ENCODE measurements at places on chromosomes 12 and 14.

DNA sequence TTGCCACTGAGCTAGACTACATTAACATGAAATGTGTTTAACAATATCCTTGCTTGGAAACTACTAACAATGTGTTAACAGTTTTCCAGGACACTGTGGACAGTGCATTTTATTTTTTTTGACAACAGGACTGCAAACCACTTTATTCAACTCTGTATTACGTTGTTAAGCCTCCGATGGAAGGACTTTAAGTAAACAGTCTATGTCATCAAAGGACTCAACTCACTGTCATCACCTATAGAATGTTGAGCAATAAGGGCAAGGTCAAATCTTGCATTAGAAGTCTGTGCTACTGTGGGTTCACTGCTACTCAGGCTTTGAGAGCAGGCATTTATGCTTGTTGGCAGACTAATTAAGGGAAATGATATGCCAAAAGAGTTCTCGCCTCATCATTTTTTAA is 483.7 kb downstream of the FLRT2 start:
- peak; percentile 54 for DNase-seq

- no peak for DNase-seq
These were observed 169.9 kb upstream of the HIF1A start for GRCh38 chr14:61525293-61526011.

DNA sequence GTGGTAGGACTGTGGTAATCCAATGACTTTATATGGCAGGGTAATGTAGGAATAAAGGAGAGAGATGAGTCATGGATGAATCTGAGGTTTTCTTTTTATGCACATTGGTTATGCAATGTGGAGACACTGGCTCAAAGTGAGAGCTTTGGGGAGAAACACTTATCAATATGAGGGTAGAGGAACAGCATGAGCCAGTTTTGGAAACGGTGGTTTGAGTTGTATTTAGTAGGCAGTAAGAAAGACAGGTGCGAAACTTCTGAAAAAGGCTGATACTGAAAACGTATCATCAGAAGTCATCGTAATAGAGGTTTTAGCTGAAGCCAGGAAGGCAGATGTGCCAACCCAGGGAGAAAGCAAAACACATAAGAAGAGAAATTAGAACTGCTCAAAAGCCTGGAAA is 854.8 kb upstream of the SEL1L start:
- DNase-seq, result peak; percentile 2

DNA sequence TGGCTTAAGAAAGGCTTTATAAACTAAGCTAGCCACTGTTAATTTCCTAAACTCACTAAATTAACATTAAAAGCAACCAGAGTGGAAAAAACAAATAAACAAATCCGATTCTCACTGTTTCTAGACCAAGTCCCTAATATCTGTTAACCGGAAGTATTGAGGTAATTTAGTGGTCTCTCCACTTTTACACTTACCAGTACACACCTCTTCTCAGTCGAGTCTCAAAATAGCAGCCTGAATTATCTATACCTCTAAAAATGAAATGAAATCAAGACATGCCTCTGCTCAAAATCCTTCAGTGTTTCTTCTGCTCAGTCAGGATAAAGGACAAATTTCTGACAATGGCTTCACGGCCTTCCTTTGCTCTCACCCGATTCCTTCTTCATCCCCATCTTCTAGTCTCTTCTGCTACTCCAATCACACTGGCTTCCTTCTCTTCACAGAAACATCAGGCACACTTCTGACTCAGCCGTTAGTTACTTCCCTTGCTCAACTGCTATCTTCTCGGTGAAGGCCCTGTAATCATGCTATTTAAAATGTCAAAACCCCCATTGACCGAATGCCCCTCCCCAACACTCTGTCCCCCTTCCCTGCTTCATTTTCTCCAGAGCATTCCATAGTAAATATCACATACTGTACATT is 161.3 kb downstream of the KITLG start:
- DNase-seq, result peak; percentile 63

DNA sequence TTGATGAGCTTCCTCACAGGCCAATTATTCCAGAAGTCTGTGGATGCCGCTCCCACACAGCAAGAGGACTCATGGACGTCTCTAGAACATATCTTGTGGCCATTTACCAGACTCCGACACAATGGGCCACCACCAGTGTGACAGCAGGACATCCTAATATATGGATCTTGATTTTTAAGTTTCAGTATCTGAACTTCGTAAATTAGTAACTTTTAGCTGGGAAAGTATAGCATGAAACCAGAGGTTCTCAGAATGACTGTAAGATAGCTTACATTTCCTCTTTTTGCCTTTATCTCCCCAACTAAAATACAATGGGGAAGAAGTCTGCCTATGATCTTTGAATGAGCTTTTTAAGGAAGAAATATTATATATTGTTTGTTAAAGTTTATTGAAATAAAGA is 87.0 kb downstream of the DNAI7 start:
- DNase-seq, result no peak

DNA sequence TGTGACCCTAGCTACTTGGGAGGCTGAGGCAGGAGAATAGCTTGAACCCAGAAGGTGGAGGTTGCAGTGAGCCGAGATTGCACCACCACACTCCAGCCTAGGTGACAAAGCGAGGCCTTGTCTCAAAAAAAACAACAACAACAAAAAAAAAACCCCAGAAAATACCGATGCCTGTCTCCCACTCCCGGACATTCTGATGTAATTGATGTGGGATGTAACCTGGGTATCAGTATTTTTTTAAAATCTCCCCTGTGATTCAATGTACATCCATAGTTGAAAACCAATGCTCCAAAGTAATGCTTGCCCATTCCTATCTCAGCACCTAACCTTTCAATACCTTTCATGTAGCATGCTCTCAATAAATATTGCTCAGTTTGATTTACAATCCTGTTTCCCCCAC is 11.7 kb upstream of the TMED10 start:
- no peak for DNase-seq

Data from fibroblast of skin of scalp (primary cell).